Frontal cortex (tissue), 4 donors: ENCODE measurements at places on chromosomes 4 and X. TPM values are rescaled to one million over a fixed set of nuclear protein-coding genes. Genes with fewer than 3 reads are reported as not detected.

Gene MAP7D3
- 1.2 TPM for total RNA-seq

Gene LEF1
- 6.1 TPM for total RNA-seq

Gene DRP2
- total RNA-seq: 5.3 TPM

Gene CHST7
- 6.5 TPM for total RNA-seq

Gene AWAT2
- total RNA-seq: not detected

Gene UNC5C
- total RNA-seq: 14.3 TPM

Gene FGA
- not detected for total RNA-seq

Gene COL4A6
- total RNA-seq: 2.0 TPM

Gene ADGRL3
- 302 TPM for total RNA-seq

Gene ARHGAP6
- total RNA-seq: 3.3 TPM

Gene CC2D2A
- 18.8 TPM for total RNA-seq

Gene AR
- 0.41 TPM for total RNA-seq

Gene ADGRG2
- total RNA-seq: 2.4 TPM

Gene SLAIN2
- 206 TPM for total RNA-seq

Gene PSAPL1
- not detected for total RNA-seq

DNA sequence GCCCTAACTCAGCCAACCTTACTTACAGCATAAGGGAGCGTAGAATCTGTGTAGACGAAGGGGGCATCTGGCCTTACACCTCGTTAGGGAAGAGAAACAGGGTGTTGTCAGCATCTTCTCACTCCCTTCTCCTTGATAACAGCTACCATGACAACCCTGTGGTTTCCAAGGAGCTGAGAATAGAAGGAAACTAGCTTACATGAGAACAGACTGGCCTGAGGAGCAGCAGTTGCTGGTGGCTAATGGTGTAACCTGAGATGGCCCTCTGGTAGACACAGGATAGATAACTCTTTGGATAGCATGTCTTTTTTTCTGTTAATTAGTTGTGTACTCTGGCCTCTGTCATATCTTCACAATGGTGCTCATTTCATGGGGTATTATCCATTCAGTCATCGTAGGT lies 14.6 kb downstream of the PLP1 start:
- no peak for DNase-seq

DNA sequence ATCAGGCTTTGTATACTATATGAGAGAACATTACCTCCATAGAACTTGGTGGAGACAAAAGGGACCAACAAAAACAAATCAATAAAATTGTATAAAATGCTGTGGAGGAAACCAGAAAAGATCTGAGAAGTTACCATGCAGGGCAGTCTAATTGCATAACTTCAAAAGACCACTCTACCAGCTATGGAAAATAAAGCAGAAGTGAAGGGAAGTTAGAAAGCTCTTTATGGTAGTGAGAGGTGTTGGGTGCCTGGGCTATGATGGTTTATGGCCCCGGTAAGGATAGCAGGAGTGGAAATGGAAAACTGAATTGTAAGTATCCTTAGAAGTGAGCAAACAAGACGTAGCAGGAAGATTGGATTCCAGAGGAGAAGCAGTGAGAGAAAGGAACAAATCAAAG lies 3.1 kb downstream of the TMEM184C start:
- no peak for DNase-seq

DNA sequence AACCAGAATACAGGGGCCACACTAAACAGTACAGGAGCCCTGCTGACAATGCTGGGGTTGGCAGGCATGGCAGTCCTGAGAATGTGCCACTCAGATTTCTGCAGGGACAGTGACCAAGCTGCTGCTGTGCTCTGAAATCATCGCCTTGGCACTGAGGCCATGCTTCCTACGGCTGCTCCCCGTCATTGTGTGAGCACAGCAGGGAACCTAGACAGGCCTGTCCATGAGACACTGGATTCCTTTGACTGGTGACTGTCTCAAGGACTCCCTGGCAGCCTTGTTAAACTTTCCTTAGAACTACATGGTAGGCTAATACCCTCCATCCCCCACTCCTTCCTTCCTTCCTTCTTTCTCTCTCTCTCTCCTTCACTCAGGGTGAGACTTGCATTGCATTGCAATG lies 111.4 kb downstream of the LUZP4 start:
- DNase-seq: no peak

GRCh38 chr4:45036677-45037076 lies 310.3 kb upstream of the GNPDA2 start:
- DNase-seq: no peak

GRCh38 chr4:67744561-67745283 lies 9.5 kb downstream of the GNRHR start:
- no peak for DNase-seq

- DNase-seq: no peak
These were observed 154.4 kb downstream of the PTTG2 start for GRCh38 chr4:38114386-38115150.

- DNase-seq: no peak
These were observed 185.5 kb upstream of the ANXA10 start for GRCh38 chr4:167906851-167907250.

DNA sequence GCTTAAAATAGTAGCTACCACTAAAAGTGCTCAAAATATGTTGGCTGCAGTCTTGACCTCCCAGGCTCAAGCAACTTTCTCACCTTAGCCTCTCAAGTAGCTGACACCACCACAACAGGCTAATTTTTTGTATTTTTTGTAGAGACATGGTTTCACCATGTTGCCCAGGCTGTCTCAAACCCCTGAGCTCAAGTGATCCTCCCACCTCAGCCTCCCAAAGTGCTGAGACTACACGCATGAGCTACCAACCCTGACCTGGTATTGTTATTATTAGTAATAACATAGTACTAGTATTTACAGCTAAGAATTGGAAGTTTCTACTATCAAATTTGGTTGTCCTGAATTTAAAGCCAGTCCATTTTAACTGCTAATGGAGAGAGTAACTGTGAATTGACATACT lies 18.0 kb downstream of the STAP1 start:
- no peak for DNase-seq

- DNase-seq: no peak
These were observed 1.1 kb downstream of the OGT start for GRCh38 chrX:71533851-71534561.

GRCh38 chr4:30714408-30715031 lies 5.6 kb upstream of the PCDH7 start:
- peak; percentile 12 for DNase-seq

DNA sequence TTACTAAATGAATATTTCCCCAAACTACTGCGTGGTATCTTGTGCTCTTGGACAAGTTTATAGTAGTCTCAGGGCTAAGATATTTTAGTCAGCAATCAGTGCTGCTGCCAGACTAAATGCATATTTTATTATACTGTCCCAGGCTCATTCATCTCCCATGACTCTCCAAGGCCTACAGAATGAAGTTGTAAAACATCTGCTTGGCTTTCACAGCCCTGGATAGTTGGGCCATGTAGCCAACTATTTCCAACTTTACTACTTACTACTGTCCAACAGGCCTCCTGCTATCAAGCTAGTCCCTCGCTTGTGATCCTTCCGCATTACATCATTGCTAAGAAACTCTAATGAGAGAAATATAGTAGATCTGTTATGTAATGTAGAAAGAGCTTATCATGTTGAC lies 31.4 kb downstream of the MAGEB16 start:
- no peak for DNase-seq

- DNase-seq: no peak
These were observed 6.2 kb upstream of the UGT2B17 start for GRCh38 chr4:68582339-68582717.

GRCh38 chr4:185339941-185340340 lies 55.8 kb downstream of the LRP2BP start:
- no peak for DNase-seq

GRCh38 chr4:18815081-18815778 lies 793.7 kb upstream of the LCORL start:
- DNase-seq: no peak

GRCh38 chr4:5517372-5517771 lies 191.0 kb downstream of the EVC2 start:
- DNase-seq: no peak

GRCh38 chr4:5899396-5899795 lies 6.5 kb upstream of the CRMP1 start:
- DNase-seq: no peak

- DNase-seq: no peak
These were observed 57.3 kb upstream of the FGF16 start for GRCh38 chrX:77389891-77390290.

DNA sequence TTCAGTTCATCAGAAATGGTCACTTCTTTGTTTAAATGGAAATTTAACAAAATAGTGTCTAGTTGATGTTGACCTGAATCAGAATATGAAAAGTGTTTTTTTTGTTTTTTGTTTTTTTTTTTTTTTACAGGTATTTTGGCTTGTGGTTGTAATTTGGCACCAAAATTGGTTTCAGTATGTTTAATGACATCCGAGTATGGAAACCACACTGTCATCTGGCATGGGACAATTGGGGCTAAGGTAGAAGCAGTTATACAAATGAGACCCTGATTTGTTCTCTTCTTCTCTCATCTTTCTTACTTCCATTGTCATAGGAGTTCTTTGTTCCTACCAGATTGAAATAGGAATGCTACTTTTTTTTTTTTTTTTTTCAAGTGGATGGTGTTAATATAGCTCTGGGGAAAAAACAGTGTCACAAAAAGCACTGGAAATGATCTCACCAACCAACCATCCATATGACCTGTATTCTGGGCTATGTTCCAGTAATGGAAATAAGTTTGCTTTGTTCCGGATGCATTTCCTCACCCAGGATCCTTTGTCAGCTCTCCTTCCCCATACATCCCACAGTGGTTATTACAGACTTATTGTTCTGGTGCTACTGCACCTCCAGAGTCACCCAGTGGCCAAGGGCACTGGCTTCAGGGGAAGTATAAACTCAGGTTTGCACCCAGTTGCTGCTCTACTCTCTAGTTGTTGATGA lies 95.8 kb downstream of the ATXN3L start:
- DNase-seq: peak; percentile 4

DNA sequence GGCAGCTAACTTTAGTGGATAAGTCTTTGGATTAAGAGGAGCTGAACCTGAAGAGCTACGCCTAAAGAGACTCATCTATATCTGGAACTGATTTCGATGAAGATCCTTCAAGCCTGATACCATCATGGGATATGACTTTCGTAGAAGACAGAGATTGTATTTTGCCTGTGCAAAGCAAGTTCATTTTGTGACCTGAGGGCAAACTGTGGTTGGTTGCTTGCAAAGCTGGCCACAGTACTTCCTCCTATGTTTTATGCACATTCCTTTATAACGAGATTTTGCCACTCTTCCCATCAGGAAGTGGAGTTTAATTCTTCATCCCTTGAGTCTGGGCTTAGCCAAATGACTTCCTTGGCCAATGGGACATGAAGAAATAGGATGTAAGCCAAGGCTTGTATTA lies 519.3 kb upstream of the NR3C2 start:
- no peak for DNase-seq

- DNase-seq: no peak
These were observed 76.8 kb downstream of the PPP2R2C start for GRCh38 chr4:6395466-6396228.

DNA sequence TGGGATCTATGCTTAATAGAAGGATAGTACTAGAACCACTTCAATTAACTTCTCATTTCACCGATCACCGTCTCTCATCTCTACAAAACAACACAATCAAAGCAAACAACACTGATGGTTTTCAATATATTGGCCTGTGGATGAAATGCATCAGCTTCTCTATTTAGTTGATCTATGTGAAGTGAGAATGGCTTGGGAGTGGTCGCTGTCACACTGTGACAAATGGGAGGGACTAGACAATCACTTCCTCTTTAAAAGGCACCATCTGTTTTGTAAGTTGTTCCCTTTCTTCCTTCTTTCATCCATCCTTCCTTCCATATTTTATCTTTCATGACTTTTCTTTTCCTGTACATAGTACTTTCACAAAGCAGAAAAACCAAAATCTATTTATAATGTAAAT lies 23.9 kb upstream of the NWD2 start:
- no peak for DNase-seq

GRCh38 chr4:6469144-6469543 lies 3.3 kb downstream of the PPP2R2C start:
- DNase-seq: no peak

- peak; percentile 24 for DNase-seq
These were observed at the start of gene ADGRG2 for GRCh38 chrX:19121898-19122640. ADGRG2 (minus strand) TSS chrX:19122468; CDS start chrX:19068834, 53,634 bp downstream.

DNA sequence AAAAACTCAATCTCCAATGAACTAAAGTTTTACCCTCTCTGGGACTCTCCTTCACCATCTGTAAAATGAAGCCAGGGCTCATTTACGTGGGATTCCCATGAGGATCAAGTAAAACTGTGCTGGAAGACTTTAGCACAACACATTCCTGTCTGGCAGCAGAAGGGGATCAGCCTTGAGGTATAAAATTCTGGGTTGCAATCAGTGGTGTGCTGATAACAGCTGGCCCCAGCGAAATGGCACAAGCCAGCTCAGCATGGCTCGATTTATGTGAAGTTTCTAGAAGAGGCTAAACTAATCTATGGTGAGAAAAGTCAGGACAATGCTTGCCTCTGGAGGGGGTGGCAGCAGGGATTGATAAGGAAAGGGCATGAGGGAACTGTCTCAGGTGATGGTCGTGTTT lies 28.4 kb downstream of the ZNF630 start:
- DNase-seq: no peak

DNA sequence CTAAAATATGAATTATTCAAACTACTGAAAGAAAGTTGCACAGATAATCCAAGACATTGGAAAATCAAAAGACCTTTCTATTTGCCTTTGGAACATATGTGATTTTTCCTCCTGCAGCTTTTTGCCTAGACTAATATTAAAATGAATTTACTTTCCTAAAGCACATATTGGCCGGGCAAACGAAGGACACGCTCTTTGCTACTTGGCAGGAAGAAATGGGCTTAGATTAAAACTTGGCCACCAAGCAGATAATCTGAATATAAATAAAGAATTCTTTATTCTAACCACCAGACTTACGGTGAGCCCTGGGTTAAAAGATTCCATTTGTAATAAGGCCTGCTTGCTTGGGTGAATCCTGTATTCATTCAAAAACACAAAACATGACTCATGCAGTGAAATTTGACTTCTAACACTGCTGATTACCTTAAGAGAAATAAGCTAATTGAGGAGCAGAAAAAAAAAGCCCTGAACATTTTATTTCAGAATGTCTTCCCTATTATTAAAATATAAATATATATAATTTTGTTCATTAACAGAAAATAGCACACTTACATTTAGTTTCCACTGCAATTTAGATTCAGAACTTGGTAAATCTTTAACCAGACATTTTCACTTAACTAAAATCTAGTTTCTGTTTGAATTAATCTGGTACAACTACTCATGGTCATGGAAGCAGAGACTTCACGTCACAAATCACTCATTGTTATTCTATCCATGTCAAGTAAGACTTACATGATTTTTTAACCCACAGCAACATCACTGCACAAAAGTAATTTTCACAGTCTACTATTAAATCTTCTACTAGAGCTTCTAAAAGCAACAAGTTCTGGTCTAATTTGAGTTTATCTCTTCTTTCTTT lies 116.1 kb upstream of the PLAC1 start:
- DNase-seq: no peak

- DNase-seq: no peak
These were observed 116.1 kb downstream of the SPCS3 start for GRCh38 chr4:176435901-176436292.

DNA sequence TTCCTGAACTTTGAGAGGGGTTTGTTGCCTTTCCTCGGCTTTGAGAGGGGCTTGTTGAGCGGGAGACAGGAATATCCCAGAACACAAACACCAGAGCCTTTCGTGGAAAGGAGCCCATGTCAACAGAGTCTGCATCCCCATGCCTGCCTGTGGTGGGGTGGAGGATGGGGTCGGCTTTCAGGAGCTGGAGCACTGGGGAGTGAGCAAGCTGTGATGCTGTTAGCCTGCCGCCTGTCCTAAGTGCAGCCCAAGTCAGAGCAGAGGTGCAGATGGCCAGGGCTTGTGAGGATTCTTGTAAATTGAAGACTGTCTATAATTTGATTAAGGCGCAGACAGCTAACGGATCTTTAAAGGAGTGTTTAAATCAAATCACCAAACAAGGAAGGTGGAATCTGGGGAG lies 103.3 kb upstream of the ANK2 start:
- DNase-seq: no peak

- DNase-seq: no peak
These were observed 154.9 kb upstream of the TECRL start for GRCh38 chr4:64564126-64564525.
